ENCODE measurements at places on chromosomes 2 and 18. TPM values are rescaled to one million over a fixed set of nuclear protein-coding genes. Genes with fewer than 3 reads are reported as not detected.

The PAX8 gene
- total RNA-seq: 1.1 TPM

The RGPD3 gene
- total RNA-seq: 0.34 TPM

The DNER gene
- 1.0 TPM for total RNA-seq

The CYS1 gene
- 0.43 TPM for total RNA-seq

The SERPINB13 gene
- total RNA-seq: 16.7 TPM

The GRHL1 gene
- total RNA-seq: 32.5 TPM

The DYTN gene
- not detected for total RNA-seq

The GPBAR1 gene
- under 0.01 TPM for total RNA-seq

The C2orf78 gene
- total RNA-seq: not detected

The EN1 gene
- total RNA-seq: not detected

The CRYBA2 gene
- not detected for total RNA-seq

The IL1R2 gene
- total RNA-seq: 1.7 TPM

The MRPL44 gene
- total RNA-seq: 35.9 TPM

The RTP5 gene
- total RNA-seq: not detected

The PROC gene
- total RNA-seq: 0.64 TPM

The TLX2 gene
- not detected for total RNA-seq

The SRD5A2 gene
- 0.07 TPM for total RNA-seq

The IL36A gene
- total RNA-seq: 1.0 TPM

The KIF3C gene
- total RNA-seq: 1.7 TPM

The PDE11A gene
- total RNA-seq: not detected

The NGEF gene
- total RNA-seq: 2.1 TPM

The SERPINB7 gene
- 116 TPM for total RNA-seq

The VSNL1 gene
- total RNA-seq: 2.1 TPM

The POMC gene
- total RNA-seq: 0.07 TPM

Data from nasal cavity respiratory epithelium epithelial cell of viscerocranial mucosa (primary cell).